ENCODE measurements at places on chromosomes 12 and 14.
A peak's percentile ranks its signal among the peaks of the same experiment; 100 is the strongest.

DNA sequence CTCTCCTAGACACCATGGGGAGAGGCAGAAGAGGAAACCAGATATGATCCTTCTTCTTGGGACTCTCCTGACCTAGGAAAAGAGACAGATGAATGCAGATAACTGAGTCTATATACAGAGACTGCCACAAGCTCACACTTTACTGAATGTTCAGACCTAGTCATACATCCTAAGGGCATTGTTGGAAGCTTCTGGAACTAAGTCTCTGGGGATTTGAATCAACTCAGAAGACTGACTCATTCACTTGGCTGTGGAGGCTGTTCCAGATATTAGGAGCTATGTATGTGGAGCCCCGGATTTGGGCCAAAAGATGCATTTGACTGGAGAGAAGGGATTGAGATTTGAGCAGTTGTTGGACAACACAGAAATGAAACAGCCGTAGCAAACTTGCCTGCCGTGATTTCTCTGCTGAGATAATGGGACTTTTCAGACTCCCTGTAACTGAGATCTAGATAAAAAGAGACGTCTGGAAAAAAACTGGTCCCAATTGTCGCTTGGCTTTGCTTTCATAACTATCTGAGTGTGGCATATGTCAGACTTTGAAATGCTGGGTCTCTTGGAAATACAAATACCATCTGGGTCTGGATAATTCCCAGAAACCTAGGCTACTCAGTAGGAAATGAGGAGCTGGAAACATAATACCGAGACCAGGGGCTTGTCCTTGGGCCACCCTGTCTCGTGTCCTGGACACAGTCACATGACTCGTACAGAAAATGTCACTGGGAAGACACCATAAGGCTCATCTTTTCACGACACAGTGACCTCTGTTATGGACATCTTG is 396.8 kb downstream of the NUAK1 start:
- no peak for DNase-seq

DNA sequence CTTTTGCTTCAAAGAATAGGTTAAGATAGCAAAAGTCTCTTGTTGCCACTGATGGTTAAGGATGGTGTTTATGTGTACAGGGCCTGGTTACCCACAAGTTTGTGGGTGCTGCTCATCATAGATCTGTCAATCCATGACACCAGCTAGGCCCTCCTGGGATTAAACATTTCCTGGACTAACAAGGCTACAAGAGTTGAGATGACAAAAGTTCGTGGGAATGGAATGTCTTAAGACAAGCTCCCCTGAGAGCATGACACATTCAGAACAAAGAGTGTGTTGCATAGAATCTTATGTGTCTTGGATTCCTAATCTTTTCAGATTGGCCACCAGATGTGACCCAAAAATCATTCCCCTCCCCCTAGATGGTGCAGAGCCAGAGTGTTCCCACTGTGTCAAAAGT is 592.5 kb upstream of the USP15 start:
- DNase-seq: no peak

DNA sequence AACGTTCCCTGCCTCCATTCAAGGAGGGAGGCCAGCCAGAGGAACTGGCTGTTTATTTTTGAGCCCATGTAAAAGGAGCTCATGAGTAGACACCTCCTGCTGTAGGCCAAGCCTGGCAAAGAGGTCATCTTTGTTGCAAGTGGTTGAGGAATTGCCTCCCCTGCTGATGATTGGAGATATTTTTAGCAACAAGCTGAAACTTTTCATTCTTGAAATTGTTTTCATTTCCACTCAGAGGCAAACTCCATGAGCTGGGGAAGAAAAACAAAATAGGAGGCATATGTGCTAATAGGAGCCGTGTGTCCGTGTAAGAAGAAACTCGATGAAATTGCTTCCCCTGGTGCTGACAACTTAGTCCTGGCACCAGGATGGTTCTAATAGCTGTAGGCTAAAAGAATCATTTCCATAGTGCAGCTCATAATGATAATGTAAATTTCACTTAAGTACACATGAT is 440.1 kb upstream of the FAR2 start:
- no peak for DNase-seq

DNA sequence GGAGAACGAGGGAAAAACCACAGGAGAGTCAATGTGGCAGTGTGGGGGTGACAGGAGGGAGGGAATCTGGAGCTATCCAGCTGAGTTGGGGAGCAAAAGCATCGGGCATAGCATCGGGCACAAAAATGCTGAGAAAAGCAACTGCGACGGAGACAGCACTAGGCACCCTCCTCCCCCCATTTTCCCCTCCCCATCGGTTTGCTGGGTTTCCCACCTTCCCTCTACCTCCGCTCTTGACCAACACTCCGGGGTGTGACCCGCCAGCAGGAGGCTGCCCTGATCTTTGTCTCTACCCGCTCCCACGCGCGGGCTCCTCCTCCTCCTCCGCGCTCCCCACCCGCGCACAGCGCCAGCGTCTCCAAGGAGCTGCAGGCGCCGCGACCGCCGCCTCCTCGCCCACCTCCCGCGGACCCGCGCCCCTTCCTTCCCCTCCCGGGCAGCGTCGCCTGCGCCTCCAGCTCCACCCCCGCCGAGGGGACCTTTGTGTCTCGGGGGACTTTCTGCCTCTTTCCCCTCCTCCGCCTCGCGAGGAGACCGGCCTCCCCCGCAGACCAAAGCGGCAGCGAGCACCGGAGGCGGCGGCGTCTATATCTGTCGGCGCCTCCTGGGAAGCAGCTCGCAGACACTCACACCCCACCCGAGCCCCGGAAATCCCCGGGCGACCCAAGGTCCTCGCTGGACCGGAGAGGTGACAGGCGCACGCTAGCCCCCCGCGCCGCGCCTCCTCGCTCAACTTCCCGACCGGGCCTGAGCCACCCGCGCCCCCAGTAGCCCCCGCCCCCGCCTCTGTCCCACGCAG is 920 bp downstream of the CDK17 start:
- peak; percentile 38 for DNase-seq

DNA sequence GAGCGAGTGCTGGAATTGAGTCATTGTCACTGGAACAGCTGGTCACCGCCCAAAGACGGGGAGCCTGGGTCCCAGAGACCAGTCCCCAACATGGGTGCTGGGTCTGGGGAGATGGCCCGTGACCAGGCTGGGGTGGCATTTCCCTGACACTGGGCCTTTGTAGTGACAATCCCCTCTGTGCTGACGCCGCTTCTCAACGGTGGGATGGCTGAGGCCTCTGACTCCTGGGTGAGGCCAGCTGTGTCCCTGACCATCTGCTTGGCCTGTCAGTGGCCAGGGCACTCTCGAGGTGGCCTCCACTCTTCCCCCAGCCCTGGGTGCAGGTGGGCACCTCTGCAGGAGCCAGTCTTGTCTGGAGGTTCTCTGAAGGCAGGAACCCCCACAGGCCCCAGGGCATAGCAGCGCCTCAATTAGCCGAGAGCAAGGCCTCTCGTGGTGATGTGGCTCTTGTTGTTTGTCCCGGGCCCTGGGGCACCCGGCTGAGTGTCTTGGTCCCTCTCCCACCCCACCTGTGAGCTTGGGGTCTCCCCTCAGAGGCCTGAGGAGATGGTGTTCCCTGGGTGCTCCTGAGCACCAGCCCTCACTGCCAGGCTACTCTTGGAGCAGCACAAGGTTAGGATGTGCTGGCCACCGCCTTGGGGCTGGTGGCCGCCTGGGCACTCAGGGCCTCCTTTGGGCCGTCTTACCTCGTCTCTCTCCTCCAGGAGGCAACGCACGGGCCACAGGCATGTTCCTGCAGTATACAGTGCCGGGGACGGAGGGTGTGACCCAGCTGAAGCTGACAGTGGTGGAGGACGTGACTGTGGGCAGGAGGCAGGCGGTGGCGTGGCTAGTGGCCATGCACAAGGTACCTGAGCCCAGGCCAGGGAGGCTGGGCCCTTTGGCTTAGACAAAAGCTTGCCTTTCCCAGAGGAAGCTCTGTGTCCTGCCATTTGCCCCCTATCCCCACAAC is 16.6 kb downstream of the ZFYVE21 start:
- no peak for DNase-seq

DNA sequence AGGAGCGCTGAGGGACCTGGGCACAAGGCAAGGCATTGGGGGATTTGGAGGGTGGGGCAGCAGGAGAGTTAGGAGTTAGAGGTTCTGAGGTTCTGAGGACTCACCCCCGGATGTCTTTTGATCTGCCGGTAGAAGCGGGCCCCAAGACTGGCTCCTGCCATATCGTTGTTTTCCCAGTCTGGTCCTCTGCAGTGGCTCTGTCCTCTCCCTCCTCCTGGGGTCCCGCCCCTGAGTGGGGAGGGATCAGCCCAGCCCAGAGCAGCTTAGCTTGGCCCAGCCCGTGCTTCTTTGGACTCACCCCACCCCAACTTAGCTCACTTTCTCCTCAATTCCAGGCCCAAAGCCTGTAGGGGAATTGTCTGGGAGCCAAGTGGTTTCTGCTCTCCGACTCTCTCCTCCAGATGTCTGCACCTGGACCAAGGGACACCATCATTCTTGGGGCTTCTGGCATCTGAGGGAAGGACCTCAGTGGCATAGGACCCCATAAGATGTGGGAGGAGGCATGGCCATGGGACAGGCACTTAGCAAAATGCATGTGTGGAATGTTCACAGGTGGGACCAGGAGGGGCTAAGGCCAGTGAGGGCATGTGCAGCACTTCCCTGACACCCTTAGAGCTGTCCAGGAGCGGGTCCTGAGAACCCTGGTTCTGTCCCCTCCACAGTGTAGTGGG is 7.5 kb downstream of the SHMT2 start:
- no peak for DNase-seq

- DNase-seq: no peak
Observed at GRCh38 chr12:23375621-23376020, 573.8 kb downstream of the SOX5 start.

- DNase-seq: no peak
Observed at GRCh38 chr12:68984796-68985573, 52.0 kb upstream of the CPM start.

DNA sequence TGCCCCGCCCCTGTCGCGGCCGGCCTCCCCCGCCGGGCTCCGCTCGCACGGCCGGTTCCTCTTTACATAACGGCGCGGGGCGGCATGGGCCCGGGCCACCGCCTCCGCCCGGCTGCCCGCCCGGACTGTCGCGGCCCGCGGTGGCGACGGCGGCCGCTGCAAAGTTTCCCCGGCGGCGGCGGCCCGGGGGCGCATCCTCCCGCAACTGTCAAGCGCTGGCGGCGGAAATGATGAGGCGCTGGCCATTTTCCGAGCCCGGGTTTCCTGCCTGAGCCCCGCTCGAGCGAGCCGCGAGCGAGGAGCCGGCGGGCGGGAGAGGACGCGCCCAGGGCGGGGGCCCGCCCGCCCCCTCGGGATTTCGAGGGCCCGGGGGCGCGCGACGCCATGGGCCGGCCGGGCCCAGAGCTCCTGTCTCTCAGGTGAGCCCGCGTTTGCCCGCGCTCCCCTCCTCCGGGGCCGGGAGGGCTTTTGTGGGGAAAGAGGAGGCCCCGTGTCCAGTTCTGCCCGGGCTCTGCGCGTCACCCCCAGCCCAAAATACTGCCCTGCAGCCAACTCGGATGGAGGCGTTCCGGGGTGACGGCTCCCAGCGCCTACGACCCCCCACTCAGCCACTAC is at the start of gene SH2B3:
SH2B3 (plus strand) TSS at position 65 of the 615 bp plus-strand sequence. CDS start 12,223 bp downstream, outside the sequence.
- DNase-seq: peak; percentile 30

GRCh38 chr14:67373347-67373746 is 13.2 kb downstream of the EIF2S1 start:
- no peak for DNase-seq

GRCh38 chr12:1796515-1797010 is 23.8 kb upstream of the LRTM2 start:
- DNase-seq: no peak

- no peak for DNase-seq
Observed at GRCh38 chr14:34111953-34112352, 161.1 kb upstream of the EGLN3 start.

GRCh38 chr12:13000616-13000924 is 505 bp upstream of the HEBP1 start:
- DNase-seq: peak; percentile 87

GRCh38 chr12:26846416-26846815 is 13.4 kb upstream of the ITPR2 start:
- DNase-seq: no peak

- DNase-seq: no peak
Observed at GRCh38 chr14:101056446-101056845, 152.9 kb upstream of the RTL1 start.

DNA sequence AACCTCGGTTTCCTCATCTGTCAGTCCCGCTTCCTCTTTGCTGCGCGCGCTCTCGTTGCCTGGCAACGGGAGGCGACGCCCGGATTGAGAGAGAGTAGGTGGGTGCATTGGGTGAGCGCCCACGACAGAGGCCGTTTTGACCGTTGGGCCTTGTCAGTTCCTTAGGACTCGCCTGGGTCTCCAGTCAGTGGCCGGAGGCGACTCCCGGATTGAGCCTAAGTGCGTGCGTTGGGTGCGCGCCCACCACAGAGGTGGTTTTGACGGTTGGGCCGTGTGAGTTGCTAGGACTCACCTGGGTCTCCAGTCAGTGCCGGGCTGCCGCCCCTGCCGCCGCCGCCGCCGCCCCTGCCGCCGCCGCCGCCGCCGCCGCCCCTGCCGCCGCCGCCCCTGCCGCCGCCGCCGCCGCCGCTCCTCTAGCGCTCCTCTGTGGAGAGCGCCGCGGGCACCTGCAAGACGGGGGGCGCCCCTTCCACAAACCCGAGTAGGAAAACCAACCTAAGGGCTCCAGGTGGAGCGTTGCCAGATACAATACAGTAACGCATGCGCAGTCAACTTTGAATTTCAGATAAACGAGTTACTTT is 37.2 kb downstream of the APOBEC1 start:
- DNase-seq: no peak

All from NCI-H1092 treated with DMSO at 0.1 percent for 48 hours (cell line).